ENCODE measurements at places on chromosomes 4 and X. TPM values are rescaled to one million over a fixed set of nuclear protein-coding genes. Genes with fewer than 3 reads are reported as not detected.

CT45A1 gene
- not detected for total RNA-seq

STEEP1 gene
- 14.8 TPM for total RNA-seq

ANOS1 gene
- not detected for total RNA-seq

BLOC1S4 gene
- total RNA-seq, result 17.7 TPM

PRSS12 gene
- total RNA-seq, result not detected

USP17L20 gene
- not detected for total RNA-seq

TXK gene
- 28.8 TPM for total RNA-seq

CYSLTR1 gene
- 1.7 TPM for total RNA-seq

MID2 gene
- 4.2 TPM for total RNA-seq

MSANTD1 gene
- 1.1 TPM for total RNA-seq

ADH6 gene
- not detected for total RNA-seq

FGFR3 gene
- 0.05 TPM for total RNA-seq

HHIP gene
- not detected for total RNA-seq

SUPT20HL1 gene
- 1.4 TPM for total RNA-seq

CLIC2 gene
- total RNA-seq, result 0.74 TPM

DNA sequence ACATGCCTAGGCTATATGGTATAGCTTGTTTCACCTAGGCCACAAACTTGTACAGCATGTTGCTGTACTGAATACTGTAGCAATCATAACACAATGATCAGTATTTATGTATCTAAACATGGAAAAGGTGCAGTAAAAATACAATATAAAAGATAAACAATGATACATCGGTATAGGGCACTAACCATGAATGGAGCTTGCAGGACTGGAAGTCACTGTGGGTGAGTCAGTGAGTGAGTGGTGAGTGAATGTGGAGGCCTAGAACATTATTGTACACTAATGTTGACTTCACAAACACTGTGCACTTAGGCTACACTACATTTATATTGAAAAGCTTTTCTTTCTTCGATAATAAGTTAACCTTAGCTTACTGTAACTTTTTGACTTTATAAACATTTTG, 45.6 kb upstream of the ANK2 start:
- no peak for ATAC-seq

DNA sequence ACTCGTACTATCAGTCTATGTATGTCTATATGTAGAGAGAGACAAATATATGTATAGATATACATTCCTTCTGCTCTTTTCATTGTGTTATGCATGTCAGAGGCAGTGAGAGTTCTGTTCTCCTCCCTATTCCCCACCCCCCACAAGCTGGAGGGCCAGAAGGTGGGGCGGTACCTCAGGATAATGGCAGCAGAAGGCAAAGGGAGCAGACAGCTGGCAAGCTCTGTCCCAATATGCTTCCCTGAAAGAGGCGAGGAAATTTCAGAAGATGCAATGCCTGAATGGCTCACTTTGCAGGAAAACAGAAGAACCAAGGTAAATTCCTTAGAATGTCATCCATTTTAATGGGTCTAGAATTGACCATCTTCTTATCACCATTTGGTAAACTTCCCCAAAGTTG, 114.4 kb downstream of the NAA11 start:
- ATAC-seq, result no peak

GRCh38 chrX:46759645-46759974, 692 bp upstream of the SLC9A7 start:
- peak; percentile 5 for ATAC-seq

DNA sequence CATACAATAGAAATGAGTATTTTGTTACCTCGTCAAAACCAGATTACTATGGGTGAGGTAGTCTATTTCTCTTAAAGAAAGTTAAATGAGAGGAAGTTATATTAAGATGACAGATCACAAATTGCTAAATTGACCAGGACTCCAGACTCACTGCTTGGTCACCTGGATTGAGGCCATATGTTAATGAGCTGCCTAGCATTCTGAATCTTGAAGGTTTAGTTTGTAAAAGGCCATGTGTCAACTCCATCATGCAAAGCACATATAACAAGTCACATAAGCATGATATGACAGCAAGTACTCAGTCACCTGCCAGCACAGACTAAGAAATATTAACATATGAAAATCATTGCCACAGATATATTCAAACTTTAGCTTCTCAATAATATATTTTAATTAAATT, 72.6 kb downstream of the EPHA5 start:
- no peak for ATAC-seq

DNA sequence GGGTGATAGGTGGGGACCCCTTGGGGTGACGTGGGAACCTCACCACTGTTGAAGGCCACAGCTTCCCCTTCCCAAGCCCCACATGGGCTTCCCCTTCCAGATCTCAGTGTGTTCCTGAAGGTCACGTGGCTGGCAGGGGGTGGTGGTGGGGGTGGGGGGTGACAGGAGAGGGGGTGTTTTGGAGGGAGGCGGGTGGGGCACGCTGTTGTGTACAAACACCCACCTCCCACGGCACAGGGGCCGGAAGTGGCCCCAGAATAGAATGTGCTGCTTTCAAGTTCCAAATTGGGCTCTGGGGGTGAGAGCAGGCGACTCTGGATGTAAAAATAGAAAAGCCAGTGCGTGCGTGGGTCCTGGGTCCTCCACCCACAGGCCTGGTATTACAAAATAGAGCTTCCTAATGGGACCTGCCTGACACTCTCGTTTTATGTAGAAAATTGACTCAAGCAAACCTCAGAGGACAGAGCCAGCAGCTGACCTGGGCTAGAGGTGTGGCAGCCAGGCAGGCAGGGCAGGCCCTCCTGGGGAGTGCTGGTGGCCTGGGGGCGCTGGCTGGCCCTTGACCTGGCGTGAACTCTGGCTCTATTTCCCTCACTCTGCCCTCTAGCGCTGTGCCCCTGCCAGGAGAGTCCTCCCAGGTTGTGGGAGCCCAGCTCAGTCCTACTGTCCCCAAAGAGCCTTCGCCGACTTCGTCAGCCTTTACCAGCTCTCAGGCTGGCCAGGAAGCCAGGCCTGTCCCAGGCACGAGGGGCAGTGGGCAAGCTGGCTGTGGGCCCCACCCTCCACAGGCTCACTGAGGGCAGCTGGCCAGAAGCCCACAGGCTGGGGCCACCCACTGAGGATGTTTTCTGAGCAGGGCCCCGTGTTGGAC, 5.4 kb upstream of the SH3BP2 start:
- ATAC-seq, result peak; percentile 57

- ATAC-seq, result no peak
Measured at GRCh38 chr4:80529026-80529425, 193.5 kb downstream of the CFAP299 start.

GRCh38 chr4:73742490-73743160, 2.3 kb downstream of the CXCL8 start:
- ATAC-seq, result no peak

- no peak for ATAC-seq
Measured at GRCh38 chr4:1981251-1982058, 27.3 kb downstream of the NELFA start.

- no peak for ATAC-seq
Measured at GRCh38 chr4:76588274-76588673, 153.2 kb downstream of the SHROOM3 start.

DNA sequence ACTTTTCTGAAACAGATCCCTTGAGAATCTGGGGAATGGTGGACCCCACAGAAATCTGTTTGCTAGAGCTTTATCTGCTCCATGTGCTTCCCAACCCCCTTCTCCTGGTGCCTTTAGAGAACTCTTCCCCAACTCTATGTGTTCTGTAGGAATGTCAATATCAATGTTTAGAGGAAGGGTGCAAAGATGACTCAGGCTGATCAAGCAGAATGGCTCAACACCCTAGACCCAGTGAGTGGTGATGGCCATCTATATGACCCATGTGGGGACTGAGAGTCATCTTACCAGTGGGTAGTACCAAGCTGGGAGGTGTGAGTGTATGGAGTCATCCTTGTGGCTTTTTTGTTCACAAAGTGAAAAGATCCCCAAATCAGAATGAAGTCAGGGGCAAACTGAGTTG, 143.5 kb downstream of the RAB28 start:
- ATAC-seq, result no peak

DNA sequence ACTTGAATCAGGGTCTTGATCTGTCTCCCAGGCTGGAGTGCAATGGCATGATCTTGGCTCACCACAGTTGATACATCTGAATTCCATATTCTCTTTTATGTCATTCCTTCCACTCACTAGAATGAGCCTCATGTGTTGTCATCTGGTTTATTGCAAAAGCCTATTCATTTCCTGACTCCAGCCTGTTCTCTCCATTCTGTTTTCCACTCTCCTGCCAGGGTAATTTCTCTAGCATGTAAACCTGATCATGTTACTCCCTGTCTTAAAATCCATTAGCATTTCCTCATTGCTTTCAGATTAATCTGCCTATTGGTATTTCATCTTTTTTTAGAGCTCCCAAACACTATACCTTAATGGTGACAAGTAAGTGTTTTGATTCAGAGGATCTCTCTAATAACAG, 4.3 kb upstream of the DDX60L start:
- no peak for ATAC-seq

- no peak for ATAC-seq
Measured at GRCh38 chr4:143575331-143575730, 61.8 kb downstream of the SMARCA5 start.

DNA sequence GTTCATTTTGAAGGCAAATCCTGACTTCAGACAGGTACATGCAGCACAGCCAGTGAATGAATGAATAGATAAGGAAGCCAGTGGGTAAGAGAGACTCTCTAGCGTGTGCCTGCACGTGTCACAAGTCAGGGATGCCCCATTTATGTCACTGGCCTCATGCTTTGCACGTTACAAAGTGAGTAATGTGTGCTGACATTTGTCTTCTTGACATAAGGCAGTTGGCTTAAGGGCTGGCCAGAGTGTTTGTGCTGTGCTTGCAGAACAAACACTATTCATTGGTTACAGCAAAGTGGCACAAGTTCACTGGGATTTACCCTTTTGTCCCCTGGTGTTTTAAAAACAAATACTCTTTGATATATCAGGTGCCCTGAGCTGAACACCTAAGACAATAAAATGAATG, 55.9 kb downstream of the CRMP1 start:
- ATAC-seq, result no peak

DNA sequence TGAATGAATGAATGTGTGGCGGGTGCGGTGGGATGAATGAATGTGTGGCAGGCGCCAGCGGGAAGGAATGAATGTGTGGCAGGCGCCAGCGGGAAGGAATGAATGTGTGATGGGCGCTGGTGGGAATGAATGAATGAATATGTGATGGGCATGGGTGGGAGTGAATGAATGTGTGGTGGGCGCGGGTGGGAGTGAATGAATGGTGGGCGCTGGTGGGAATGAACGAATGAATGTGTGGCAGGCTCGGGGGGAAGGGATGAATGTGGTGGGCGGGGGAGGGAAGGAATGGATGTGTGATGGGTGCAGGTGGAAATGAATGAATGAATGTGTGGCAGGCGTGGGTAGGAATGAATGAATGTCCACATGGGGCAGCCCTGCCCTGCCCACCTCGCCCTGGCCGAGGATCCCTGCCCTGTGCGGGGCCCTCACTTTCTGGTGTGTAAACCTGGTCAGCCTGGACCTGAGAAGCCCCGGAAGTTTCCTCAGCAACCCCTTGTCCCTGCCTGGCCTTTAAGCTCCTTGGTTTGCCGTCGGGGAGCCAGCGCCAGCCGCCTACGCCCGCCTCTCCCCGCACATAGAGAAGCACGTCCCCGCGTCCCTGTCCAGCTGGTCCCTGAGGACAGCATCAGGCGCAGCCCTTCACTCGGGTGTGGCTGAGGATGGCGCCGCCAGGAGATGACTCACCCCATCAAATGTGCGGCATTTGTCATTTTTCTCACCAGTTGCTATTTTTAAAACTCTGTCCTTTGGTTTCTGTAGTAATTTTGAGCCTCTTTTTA, 112.8 kb upstream of the LRPAP1 start:
- ATAC-seq, result no peak

GRCh38 chr4:183072176-183072575, 26.9 kb upstream of the WWC2 start:
- no peak for ATAC-seq

GRCh38 chr4:168654104-168654847, 157.4 kb downstream of the PALLD start:
- no peak for ATAC-seq

GRCh38 chr4:28444886-28445496, 1584.3 kb downstream of the STIM2 start:
- ATAC-seq, result no peak

DNA sequence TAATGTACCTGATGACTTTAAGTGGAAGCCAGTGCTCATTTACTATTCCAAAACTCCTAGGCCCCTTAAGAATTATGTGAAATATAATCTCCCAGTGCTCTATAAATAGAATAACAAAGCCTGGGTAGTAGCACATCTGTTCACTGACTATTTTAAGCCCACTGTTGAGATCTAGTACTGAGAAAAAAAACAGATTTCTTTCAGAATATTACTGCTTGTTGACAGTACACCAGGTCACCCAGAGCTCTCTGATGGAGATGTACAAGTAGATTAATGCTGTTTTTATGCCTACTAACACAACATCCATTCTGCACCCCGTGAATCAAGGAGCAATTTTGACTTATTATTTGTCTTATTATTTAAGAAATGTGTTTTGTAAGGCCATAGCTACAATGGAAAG, 75.7 kb downstream of the FAM47C start:
- ATAC-seq, result no peak

DNA sequence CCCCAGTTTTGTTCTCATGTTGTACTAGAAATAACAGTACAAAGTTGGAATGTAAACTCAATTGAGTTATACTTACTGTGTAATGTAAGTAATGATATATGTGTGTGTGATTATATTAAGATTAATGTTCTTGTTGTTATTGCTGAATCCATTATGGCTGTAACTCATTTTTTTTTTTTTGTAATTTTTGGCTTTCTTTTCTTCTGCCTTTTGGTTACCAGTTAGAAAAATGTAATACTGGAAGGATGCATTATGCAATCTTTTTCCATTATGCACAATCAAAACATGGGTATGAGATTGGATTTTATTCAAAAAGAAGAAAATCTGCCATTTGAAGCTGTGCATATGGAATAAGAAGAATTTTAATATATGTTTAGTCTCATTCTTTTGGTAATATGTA, 34.0 kb downstream of the BANK1 start:
- ATAC-seq, result no peak

DNA sequence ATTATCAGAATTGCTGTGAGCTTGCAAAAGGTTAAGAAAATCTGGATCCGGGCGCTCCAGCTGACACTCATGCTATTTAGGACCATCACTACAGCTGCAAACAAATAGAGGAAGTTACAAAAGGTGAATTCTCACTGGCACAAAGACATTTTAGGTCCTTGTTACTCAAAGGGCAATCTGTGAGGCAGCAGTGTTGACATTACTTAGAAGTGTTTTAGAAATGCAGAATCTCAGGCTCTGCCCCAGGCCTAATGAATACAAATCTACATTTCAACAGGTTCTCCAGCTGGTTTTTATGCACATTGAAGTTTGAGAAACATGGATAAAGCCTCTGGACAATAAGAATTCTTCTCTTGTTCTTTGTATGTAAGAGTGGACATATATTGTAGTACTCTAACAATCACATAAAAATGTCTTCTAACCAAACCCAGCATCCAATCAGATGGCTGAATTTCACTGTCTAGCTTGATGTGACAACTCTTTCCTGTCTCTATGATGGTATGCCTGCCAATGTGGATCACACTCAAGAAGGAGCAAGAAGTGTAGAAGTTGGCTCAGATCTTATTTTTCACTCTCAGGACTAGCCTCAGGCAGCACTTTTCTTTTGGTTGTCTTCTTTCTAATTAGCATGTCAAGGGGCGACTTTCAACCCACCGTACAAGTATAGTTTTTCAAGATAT, 18.8 kb downstream of the SLC7A11 start:
- no peak for ATAC-seq

GRCh38 chr4:170758988-170759387, 669.2 kb upstream of the AADAT start:
- ATAC-seq, result no peak

- no peak for ATAC-seq
Measured at GRCh38 chr4:163148466-163149336, 18.0 kb downstream of the NAF1 start.

- no peak for ATAC-seq
Measured at GRCh38 chr4:159389756-159390155, 286.9 kb downstream of the RAPGEF2 start.
